Stimulated activated CD8-positive, alpha-beta memory T cell treated with anti-CD3 and anti-CD28 coated beads, Interleukin-4, amount 100 ng/mL, for 1 hour (primary cell): ENCODE measurements at places on chromosomes 3 and 15.

- DNase-seq: no peak
Measured at GRCh38 chr3:183587336-183587735, 31.8 kb upstream of the KLHL6 start.

- no peak for DNase-seq
Measured at GRCh38 chr3:58341376-58341775, 8.7 kb downstream of the PXK start.

GRCh38 chr3:127067116-127067910 lies 84.4 kb downstream of the PLXNA1 start:
- DNase-seq: no peak

GRCh38 chr3:120983841-120984240 lies 75.8 kb downstream of the STXBP5L start:
- no peak for DNase-seq

GRCh38 chr3:168362156-168362555 lies 266.4 kb upstream of the GOLIM4 start:
- DNase-seq: no peak

GRCh38 chr3:105542282-105543019 lies 175.7 kb downstream of the ALCAM start:
- DNase-seq: no peak

GRCh38 chr15:58165661-58166060 lies 27.5 kb downstream of the AQP9 start:
- DNase-seq: no peak

DNA sequence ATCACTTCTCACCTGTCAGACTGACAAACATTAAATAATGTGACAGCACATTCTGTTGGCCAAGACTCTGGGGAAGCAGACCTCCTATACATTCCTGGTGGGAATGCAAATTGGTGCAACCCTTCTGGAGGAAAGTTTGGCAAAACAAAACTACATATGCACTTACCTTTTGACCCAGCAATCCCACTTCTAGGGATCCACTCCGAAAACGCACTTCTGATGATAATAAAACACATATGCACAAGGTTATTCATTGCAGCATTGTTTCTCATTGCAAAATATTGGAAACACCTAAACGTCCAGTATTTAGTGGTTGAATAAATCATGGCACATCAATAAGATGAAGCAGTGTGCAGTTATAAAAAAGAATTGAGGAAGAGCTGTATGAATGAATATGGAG lies 145.5 kb upstream of the ABHD17C start:
- no peak for DNase-seq

- no peak for DNase-seq
Measured at GRCh38 chr15:45111390-45112142, 2.4 kb downstream of the DUOX2 start.

DNA sequence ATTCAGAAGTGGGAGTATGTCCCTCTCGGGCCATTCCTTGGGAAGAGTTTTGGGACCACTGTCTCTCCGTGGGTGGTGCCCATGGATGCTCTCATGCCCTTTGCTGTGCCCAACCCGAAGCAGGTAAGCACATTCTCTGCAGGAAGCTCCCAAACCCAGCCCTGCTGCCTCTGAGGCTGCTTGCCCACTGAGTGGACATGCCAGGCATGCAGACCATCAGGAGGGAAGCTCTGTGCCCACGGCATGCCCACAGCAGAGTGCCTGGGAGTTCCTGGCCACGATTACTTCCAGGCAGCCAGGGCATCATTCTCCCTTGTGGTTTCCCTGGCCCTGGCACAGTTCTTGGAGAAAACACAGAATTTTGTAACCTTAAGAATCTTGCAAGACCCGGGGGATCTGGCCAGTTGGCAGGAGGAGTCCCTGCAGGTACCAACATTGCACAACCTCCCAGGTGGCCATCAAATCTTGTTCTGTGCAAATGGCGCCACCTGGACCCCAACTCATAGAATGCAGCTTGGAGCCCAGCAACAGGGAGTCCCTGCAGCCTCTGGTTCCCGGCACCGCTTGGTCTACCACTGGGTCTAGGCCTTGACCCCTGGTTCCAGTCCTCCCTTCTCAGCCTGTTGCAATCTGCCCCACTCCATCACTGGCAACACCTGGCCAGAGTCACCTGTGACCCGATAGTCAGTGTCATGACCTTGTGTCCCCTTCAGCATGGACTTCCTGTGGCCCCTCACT lies 20.4 kb downstream of the FAH start:
- DNase-seq: no peak

DNA sequence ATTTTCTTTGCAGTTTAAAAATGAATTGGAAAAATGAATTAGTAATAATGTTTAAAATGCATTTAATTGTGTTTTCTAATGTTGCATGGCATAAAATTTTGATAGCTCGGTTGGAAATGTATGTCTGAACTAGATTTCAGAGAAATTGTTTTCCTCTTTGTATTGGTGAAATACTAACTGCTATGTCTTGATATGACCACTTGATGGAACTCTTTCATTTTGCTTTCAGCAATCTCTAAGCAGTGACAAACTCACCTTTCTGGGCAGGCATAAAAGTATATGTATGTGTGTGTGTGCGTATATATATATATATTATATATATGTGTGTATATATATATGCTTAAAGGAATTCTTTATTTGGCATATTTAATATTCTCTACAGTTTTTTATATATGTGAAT lies 239.3 kb upstream of the ZNF717 start:
- DNase-seq: no peak
